Activated effector memory CD4-positive, alpha-beta T cell treated with Interleukin-2 at 50 U/mL for 16 hours (primary cell): ENCODE measurements at places on chromosomes 4 and X.

DNA sequence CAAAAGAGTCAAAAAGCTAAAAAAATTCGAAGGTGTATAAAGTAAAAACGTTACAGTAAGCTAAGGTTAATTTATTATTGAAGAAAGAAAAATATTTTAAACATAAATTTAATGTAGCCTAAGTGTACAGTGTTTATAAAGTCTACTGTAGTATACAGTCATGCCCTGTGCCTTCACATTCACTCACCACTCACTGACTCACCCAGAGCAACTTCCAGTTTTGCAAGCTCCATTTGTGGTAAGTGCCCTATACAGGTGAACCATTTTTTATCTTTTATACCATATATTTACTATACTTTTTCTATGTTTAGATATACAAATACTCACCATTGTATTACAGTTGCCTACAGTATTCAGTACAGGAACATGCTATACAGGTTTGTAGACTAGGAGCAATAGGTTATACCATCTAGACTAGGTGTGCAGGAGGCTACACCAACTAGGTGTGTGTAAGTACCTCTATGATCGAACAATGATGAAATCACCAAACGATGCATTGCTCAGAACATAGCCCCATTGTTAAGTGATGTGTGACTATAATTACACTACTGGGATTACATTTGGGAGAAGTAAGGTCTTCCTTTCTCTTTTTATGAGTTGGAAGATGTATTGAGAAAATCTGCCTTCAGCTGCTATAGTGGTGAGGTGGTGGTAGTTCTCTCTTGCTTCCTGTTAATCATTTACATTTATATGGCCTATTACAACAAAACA lies 27.2 kb downstream of the TMSB4X start:
- no peak for DNase-seq

DNA sequence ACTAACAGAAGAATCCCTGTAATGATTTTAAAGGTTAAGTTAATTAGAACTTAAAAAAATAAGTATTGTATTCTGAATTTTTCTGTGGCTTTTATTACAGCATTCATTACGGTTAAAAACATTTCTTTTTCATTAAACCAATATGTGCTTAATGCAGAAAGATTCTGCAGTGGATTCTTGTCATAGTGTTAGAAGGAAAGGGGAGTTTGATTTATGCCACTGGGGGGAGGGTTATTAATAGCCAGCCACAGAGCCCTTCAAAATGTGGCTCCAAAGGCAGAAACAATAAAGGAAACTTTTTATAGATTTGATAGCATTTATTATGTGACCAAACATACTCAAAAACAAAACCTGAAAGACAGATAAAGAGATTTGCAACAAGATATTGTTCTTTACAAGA lies 9.1 kb downstream of the SMAD1 start:
- DNase-seq, result no peak

GRCh38 chrX:31181377-31182000 lies 109.6 kb upstream of the FTHL17 start:
- DNase-seq, result no peak

GRCh38 chr4:107665001-107665400 lies 55.0 kb downstream of the PAPSS1 start:
- DNase-seq, result no peak

DNA sequence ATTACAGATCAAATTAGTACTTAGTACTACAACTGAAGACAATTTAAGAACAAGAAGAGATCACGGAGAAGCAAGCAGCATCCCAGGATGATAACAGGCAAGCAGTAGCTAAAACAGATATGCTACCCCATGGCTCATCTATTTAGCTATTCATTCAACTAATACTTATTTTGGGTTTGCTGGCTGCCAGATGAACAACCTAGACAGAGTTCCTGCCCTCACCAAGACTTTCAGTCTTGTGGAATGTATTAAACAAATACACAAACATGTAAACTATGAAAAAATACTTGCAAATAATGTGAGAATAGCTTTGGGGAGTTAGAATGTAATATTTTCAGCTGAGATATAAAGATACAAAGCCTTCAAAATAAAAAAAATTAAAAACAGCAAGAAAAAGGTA lies 2.4 kb upstream of the CORIN start:
- no peak for DNase-seq

- no peak for DNase-seq
Measured at GRCh38 chr4:38150766-38151165, 190.6 kb downstream of the PTTG2 start.

DNA sequence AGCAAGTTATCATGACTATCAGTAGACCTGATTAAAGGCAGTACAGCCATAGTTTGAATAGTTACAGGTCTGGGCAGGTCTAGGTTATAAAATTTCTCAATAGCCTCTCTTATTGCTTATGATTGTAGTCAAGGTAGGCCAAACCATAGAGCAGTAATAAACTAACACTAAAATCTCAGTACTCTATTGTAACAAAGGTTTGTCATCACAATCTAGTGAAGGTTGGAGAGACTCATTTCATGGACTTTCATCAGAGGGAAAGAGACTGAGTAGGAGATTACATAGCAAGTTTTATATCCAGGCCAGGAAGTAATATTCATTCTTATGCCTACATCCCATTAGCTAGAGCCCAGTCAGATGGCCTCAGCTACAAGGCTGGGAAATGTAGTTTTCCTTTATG lies 141.0 kb downstream of the ASB9 start:
- no peak for DNase-seq

DNA sequence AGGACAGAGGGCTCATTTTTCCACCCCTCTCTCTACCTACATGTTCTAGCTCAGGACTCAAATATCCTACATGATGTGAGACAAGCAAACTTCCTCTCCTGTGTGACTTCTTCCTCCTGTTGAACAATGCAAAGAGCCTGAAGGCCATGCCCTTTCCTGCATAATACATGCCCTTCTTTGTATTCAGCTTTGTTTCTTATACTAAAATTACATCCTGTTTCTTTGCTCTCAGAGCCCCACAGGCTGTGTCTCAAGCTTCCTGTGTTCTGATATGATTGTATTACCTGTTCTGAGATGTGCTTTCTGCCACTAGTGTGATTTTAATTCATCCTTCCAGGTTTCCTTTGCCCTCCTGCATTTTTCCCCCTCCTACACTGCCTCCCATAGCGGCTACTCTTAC lies 166.4 kb upstream of the AFF2 start:
- DNase-seq, result no peak

GRCh38 chr4:10054571-10055041 lies 33.3 kb upstream of the SLC2A9 start:
- DNase-seq, result no peak

- no peak for DNase-seq
Measured at GRCh38 chr4:173934201-173934600, 349.3 kb downstream of the FBXO8 start.

- no peak for DNase-seq
Measured at GRCh38 chrX:153623310-153624029, 23.5 kb upstream of the DUSP9 start.
